ENCODE measurements at places on chromosomes 1 and 21. TPM values are rescaled to one million over a fixed set of nuclear protein-coding genes. Genes with fewer than 3 reads are reported as not detected.
A peak's percentile ranks its signal among the peaks of the same experiment; 100 is the strongest.

GRCh38 chr1:11013160-11013531 is 692 bp downstream of the TARDBP start:
- peak overlapping the region; percentile 93 for H3K4me3 ChIP-seq
- no peaks in the 10 kb centered on the region for H3K27me3 ChIP-seq
- H3K27ac ChIP-seq, result peak overlapping the region; percentile 97
- no peak for DNase-seq

Gene PROX1
- 8.3 TPM for total RNA-seq

Gene IL19
- total RNA-seq, result not detected

Gene SFT2D2
- 15.5 TPM for total RNA-seq

Gene IFI44L
- total RNA-seq, result 2.7 TPM

All from psoas muscle (tissue), 8 donors.